ENCODE measurements at places on chromosomes 13 and 19.

- no peak for DNase-seq
These were observed 516.6 kb upstream of the NBEA start for GRCh38 chr13:34425327-34425949.

DNA sequence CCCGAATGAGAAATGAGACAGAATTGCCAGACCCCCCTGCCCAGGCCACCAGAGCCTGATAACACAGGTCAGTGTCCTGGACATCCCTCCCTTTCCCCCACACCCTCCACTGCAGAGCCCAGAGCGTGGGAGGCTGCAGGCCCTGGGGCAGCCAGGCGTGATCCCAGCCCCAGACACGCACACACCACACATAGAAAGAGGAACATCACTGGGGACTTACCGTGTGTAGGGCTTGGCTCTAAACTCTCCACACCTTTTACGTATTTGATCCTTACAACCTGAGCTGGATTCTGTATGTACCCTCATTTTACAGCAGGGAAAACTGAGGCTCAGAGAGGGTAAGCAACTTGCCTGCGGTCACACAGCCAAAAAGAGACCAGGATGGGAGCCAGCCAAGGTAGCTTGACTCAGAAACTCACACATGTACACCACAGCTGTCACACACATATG, 334 bp upstream of the ANGPTL6 start:
- no peak for DNase-seq

DNA sequence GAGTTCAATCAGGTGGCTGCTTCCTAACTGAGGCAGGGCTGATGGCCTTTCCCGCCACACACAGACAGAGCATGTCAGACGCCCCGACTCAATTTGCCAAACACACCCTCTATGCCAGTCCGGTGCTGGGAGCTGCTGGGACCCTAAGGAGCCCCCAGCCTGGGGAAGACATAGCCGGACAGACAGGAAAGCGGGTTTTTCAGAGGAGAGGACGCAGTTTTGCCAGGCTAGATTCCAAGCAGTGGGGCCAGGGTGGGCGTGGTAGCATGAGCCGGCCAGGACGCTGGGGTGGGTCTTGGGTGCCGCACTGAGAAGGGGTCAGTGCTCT, 19.8 kb downstream of the MAST3 start:
- DNase-seq: no peak

GRCh38 chr19:13881251-13881691, 4.3 kb downstream of the NANOS3 start:
- no peak for DNase-seq

GRCh38 chr19:46373491-46374359, 26.8 kb downstream of the PPP5C start:
- DNase-seq: peak; percentile 81

DNA sequence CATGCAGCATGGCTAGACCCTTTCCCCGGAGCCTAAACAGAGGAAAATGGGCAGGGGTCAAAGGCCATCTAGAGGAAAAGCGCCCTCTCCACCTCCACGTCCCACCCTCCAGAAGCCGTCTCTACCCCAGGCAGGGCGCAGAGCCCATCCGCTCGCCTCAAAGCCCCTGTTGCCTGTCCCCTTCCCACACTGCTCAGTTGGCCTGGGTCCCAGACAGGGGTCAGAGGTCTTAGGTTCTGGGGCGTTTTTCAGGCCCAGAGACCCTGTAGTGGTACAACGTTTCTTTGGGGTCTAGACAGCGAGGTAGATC, 285 bp downstream of the TMEM143 start:
- no peak for DNase-seq

All from endothelial cell of umbilical vein (primary cell).